ENCODE measurements at places on chromosomes 7 and 10.

GRCh38 chr10:336247-336646 is 201.0 kb downstream of the ZMYND11 start:
- DNase-seq = no peak

DNA sequence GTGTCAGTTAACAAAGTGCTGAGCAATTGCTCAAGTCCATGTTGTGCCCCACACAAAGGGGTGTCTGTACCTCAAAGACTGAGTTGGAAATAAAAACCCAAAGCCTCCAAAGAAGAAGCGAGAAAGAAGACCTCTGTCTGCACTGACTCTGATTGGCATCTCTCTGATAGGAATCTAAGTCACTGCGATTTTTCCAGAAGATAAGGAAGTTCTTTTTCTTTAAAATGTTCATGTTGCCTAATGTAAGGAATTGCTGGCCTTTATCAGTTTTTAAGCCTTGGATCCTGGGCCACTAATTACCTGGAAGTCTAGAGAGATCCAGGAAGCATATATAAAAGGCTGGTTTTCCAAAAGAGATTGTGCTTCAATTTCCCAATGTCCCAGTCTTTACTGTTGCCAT is 24.1 kb upstream of the MET start:
- no peak for DNase-seq

DNA sequence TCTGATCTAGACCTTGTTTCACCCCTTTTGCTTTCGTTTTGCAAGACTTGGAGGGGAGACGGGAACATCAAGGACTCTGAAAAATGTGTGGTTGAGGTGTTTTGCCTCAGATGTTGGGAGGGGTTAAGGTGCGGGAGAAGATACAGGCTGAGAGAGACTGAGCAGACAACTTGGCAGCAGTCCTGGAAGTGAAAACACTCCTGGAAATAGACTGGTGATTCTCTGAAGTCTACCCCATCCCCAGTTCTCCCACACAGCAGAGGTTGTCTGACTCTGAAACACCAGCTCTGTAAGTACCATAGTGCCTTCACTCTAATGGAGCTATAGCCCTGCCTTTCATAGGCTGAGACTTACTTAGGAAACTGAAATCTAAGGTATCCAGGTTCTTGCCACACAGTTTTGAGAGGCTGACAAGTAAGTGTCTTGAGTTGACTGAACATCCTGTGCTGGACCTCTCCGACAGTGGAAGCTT is 152.5 kb downstream of the PPP1R9A start:
- DNase-seq = no peak

- no peak for DNase-seq
Measured at GRCh38 chr7:34747867-34748727, 90.1 kb downstream of the NPSR1 start.
